ENCODE measurements at places on chromosomes 11 and 22.

DNA sequence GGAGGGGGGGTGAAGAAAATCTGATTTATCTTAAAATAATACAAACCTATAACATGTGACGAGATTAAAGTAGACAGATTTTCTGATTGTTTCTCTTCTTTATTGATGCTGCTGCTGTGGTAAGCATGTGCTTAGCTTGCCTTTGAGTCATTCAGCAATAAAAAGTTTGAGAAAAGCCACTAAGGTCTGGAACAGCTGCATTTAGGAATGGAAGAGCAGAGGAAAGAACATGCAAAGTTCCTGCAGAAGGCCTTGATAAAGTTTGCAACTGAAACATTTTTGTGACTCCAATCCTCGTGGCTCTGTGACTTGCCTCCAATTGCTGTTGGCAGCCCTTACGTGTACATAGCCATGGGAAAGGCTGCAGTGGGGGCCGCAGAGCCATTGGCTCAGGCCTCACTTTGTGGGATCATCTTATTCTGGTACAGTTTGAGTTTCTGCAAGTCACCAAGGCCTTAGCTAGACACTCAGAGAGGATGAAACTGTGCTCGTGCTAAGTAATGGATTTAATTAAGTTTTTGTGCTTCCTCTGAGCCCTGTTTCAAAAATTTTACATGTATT, 370.2 kb downstream of the AASDHPPT start:
- peak; percentile 41 for DNase-seq

GRCh38 chr11:65556470-65557279, 1.5 kb downstream of the LTBP3 start:
- DNase-seq, result no peak

DNA sequence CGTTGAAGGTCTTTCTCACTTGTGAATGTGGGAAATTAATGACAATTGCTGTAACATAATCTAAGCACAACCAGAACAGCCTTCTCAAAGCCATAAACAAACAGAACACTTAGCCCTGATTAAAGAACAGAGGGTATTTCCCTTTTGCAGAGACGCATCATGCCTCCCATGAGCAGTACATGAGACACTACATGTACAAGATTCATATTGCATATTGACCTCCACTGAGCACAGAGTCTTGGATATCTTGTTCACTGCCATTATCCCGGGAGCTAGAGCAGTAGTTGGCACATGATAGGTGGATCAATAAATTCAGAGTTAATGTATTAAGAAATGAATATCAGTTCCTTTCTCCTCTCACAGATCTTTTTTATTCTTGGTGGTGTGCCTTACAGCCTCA, 1194.3 kb upstream of the TENM4 start:
- DNase-seq, result no peak

DNA sequence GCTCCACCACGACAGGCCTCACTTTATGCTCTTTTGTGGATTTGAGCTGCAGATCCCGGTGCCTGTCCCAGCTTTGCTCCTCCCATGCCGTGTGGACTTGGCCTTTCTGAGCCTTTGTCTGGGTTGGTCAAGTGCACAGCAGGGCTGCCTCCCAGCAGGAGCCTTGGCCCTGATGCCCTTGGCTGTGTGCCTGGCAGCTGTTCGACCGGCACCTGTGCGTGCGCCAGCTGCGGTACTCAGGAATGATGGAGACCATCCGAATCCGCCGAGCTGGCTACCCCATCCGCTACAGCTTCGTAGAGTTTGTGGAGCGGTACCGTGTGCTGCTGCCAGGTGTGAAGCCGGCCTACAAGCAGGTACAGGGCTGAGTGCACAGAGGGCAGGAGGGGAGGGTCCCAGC, 46.5 kb downstream of the MYO7A start:
- no peak for DNase-seq

DNA sequence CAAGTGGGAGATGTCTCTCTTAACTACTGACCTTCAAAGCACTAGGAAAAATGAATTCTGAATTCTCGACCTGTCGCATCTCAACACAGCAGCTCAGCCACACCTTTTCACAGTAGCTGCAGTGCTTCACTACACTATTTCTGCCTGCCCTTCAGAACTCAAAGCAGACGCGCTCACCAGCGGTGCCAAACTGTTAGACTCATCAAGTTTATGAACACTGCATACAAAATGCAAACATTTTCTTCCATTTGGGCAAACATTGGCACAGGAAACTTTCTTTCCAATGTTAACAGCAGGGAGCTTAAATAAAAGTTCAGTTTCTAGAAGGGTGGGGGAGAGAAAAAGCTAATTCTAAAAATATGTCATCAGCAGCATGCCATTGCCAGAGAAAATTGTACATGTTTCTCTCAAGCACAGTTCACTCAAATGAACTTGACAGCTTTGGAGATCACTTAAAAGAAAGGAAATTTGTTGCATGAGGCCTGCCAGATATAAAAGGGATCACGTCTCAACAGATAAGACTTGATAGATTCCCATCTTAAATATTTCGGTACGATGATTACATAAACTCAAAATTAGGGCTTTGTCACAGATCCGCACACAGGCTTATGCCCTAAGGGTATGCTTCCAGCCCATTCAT, 82.7 kb downstream of the CADM1 start:
- DNase-seq, result no peak

- no peak for DNase-seq
Observed at GRCh38 chr22:49775867-49776511, 51.7 kb downstream of the BRD1 start.

GRCh38 chr22:48051796-48052620, 1289.6 kb downstream of the TBC1D22A start:
- no peak for DNase-seq

- no peak for DNase-seq
Observed at GRCh38 chr11:65928667-65929066, 9.4 kb downstream of the DRAP1 start.

DNA sequence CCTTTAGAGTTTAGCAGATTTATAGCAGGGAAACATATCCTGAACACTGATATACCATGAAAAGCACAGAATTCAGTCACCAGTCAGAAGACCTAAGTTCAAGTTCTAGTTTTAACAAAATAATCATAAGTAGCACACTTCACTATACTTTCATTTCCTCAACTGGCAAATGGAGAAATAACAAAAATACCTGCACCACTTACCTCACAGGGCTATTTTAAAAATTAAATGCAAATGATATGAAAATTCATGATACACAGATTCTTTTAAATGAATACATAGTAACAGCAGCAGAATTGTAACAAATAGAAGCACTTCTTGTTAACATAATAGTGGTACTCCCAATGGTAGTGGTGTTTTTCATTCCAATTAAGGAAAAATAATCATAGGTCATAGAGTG, 139.0 kb downstream of the FCHSD2 start:
- DNase-seq, result no peak

DNA sequence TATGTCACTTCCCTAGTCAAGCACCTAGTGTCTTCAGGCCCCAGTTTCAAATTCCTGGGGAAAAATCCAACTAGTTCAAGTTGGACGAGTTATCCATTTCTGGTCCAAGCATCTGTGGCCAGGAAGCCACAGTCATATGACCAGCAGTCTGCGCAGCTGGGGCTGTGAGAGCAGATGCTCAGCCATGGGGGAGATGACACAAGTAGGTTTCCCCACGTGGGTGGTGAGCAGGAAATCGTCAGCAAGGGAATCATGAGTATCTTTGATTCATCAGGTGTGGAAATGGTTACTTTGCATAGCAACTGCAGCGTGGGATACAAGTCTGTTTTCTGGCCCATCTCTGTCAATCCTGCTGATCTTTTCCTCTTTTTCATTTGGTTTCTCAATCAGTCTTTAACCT, 185.3 kb downstream of the C11orf91 start:
- peak; percentile 62 for DNase-seq

DNA sequence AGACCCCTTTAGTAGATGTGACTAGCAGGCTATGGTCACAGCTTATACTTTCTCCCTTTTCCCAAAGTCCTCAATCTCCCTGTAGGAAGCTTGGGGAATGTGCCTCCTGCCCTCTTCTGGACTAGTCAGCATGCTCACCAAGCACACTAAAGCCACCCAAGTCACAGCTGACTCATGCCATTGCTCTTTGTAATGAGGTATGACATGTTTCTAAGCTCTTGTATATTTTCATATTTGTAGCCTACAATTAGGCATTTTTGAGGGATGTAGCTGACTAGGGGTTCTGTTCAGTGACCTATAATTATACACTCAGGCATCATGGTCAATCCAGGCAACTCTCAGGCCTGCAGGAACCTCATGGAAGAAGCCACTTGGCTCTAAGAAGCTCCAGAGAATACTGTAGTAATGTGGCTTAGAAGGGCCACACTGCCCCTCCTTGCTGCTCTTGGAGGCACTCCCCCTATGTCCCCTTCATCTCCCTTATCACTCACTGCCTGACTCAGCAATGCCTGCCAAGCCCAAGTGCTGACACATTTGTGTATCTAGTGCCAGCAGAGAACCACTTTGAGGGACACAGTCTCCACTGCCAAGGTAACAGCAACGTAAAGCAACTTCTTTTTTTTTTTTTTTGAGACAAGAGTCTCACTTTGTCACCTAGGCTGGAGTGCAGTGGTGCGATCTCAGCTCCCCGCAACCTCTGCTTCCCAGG, 86.2 kb downstream of the RPL27A start:
- DNase-seq, result peak; percentile 85

DNA sequence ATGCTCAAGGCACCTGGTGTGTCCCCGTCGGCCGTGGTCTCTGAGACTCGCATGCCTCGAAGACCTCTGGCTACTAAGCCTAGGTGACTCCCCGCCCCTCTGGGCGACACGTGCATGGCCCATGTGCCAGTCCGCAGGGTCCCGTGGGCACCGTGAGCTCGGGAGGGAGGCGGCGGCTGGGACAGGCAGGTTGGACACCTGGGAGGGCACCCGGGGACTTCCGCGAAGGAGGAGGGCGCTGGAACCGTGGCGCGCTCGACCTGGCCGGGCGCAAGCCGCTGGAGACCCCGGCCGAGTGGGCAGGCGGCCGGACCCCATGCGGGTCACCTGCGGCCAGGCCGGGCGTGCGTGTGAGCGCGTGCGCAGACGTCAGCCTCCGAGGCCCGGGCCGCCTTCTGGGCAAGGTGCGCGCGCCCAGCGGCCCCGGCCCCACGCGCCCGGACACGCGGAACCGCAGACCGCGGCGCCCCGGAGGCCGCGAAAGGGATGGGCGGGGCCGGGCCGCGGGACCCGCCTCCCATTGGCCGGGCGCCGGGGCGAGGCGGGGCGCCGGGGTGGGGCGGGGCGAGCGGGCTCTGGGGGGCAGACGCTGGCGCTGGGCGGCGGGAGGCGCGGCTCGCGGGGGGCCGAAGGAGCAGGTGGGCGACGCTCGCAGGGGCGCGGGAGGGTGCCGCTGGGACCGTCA, 579 bp upstream of the RASD2 start:
- peak; percentile 44 for DNase-seq

DNA sequence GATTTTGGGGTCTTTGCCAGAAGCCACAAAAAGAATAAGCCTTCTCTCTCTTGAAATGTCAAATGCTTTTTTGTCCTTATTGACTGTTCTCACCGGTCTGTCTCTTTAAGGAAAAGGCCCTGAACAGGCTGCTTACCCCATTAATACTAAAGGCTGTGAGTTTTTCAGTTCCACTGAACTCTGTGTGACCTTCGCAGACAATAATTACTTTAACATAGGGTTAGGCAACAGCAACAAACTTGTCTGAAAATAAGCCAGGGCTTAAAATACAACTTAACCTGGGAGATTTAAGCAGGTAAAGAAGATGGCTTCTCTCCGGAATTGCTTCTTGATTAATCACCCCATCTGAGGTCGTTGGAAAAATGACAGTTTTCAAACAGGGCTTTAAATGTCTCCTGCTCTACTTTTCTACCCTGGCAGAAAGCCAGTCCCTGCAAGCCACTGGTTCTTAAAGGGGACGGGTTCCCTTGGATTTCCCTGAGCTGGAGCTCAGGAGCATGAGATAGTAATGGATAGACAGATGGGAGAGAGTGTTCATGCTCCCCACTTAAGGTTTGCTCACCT, 69.4 kb downstream of the ARL14EP start:
- peak; percentile 1 for DNase-seq

- no peak for DNase-seq
Observed at GRCh38 chr11:108890482-108891105, 225.7 kb downstream of the DDX10 start.

DNA sequence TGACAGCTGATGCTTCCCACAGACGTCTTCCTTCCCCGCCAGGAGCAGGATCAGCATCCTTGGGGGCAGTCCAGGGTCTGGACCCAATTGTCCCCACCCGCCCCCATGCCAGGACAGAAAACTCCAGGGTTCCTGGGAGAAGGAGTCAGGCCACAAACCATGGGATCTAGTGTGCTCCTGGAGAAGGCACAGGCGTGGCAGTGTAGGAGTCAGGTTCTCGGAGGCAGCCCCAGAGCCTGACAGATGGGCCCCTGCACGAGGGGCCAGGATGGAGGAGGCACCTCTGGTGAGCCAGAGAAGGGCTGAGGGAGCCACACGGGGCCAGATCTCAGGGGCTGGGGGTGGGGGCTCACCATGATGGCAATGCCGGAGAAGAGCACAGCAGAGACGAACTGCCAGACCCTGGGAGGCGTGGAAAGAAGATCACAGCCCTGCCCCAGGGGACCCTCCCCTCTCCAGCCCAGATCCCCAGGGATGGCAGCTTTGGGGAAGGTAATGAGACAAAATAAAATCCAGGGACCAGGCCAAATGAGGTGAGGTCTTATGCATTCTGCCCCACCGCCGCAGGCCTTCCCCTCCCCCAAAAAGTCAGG, 13.6 kb downstream of the TP53I11 start:
- no peak for DNase-seq

DNA sequence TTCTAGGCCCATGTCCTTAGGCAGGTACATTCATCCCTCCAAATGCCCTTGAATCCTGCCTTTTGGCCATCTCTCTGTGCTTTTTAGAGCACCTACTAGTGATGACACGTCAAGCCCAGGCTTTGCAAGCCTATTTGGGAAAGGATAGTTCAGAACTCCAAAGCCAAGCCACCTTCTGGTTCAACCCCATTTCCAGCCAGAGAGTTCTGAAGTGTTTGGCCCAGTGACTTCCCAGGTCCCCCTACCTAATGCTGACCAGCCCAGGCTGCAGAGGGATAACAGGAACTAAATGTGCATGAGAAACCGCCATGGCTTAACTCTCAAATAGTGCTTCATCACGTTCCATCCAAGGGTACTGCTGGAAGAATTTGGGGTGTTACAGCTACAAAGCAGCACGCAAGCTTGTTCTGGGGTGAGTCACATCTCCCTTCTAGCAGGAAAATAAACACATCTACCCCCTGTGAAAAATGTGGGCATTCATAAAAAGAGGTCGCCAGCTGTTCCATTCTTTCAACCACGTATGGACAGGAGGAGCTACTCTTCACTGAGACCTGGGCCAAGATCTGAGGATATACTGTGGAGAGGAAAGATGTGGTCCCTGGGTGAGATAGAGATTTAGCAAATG, 2.0 kb upstream of the FXYD6 start:
- DNase-seq, result no peak

DNA sequence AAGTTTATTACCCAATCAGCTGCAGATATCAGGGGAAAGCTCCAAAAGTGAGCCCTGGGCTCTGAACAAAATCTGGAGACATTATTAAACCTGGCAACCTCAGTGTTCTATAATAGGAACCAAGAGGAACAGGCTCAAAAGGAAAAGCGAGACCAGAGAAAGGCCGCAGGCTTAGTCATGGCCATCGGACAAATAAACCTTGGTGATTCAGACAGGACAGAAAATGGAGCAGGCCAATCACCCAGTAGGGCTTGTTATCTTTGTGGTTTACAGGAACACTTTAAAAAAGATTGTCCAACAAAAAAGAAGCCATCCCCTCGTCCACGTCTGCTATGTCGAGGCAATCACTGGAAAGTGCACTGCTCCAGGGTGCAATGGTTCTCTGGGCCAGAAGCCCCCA, 7.7 kb upstream of the PANX1 start:
- no peak for DNase-seq

Measured in fibroblast of upper back skin (primary cell).